Activated CD4-positive, alpha-beta T cell treated with anti-CD3 and anti-CD28 coated beads, Interleukin-2, amount 50 U/mL, for 24 hours (primary cell): ENCODE measurements at places on chromosomes 3 and 15.

- no peak for DNase-seq
Measured at GRCh38 chr15:93866948-93867347, 364.4 kb upstream of the MCTP2 start.

- DNase-seq, result no peak
Measured at GRCh38 chr3:31433679-31433992, 99.1 kb upstream of the STT3B start.

GRCh38 chr3:170656284-170656683 is 70.4 kb upstream of the SLC7A14 start:
- DNase-seq, result no peak

DNA sequence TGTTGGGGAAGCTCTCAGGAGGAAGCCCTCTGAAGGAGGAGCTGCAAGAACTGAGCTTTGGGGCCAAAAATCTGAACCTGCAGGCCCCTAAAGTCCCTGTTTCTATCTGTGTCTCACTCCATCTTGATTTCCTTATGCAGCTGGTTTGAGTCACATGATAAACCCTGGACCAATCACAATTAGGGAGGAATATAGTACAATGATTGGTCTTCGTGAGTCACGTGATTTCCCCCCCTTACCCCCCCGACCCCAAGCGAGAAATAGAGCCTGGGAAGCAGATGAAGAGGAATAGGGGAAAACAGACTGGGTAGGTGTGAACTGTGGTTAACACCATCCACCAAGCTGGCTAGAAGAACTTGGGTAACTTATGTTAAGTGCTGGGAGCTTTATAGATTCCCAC is 12.9 kb downstream of the CRABP1 start:
- no peak for DNase-seq

DNA sequence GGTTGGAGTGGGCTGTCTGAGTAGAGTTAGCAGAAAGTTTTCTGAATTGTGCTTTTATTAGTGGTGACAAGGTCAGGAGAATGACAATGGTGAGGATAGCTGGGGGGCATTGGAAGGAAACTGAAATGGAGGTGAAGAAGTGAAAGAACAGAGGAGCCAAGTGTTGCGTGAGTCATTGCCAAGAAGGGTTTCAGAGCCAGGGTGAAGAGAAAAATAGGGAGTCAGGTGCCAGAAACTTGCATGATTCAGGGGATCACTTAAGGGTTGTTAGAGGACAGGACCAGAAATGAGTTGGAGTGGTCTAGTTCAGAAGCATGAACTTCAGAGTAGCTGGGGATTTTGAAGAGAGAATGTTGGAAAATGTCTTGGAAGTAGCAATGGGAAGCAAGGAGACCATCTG is 86.0 kb upstream of the GALNT15 start:
- no peak for DNase-seq

GRCh38 chr3:134236505-134237170 is 14.0 kb downstream of the RYK start:
- DNase-seq, result no peak

DNA sequence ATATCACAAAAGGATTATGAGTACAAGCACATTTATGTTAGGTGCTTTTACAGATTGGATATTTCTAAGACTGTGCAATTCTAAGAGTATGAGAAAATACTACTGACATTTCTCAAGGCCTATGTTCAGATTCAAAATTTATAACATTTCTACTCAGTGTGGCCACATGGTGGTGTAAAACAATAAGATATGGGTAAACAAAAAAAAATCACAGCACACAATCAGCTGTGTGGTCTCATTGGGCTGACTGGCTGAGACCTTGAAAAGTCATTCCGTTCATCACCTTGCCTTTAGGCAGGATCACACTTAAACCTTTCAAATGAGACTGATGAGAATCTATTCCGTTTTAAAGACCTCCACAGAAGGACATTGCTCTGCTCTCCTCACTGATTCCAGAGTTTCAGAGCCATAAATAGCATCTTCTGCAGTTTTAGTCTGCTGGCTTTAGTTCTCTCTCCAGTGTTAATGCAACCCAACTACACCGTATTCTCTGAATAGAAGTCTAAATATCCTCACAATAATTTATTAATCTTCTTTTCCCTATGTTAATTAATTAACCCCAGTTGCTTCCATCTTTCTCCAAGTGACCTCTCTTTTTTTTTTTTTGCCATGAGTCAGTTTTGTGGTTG is 158.2 kb downstream of the SPATA16 start:
- no peak for DNase-seq

DNA sequence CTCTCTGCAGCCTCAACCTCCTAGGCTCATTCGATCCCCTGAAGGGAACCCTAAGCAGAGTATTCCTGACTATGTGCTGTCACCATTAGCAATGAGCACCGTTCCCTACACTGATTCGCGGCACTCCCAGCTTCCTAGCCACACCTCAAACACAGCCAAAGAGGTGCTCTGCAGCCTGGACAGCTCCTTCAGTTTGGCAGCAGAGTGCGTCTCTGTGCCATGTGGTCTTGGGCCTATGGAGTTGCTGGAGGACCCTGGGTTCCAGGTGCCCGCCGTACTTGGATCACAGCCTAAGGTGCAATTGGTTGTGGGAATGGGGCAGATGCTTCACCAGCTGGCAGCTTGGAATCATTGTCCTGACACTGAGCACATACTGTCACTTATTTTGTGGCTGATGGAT is 17.3 kb upstream of the IL12A start:
- no peak for DNase-seq

- no peak for DNase-seq
Measured at GRCh38 chr15:41483519-41483918, 10.2 kb upstream of the ITPKA start.

DNA sequence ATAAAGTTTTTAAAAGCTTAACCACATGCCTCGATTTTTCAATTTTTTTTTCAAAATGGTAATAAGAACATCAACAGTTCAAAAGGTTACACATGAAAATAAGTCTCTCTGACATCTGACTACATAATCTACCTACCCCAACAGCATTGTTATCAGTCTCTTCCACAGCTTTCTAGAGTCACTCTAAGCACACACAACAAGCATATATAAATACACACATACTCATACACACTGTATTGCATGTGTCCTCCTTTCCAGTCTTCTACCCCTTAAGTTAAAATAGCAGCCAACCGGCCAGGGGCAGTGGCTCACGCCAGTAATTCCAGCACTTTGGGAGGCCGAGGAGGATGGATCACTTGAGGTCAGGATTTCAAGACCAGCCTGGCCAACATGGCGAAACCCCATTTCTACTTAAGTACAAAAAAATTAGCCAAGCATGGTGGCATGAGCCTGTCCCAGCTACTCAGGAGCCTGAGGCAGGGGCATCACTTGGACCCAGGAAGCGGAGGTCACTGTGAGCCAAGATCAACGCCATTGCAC is 12.2 kb downstream of the TBL1XR1 start:
- no peak for DNase-seq

DNA sequence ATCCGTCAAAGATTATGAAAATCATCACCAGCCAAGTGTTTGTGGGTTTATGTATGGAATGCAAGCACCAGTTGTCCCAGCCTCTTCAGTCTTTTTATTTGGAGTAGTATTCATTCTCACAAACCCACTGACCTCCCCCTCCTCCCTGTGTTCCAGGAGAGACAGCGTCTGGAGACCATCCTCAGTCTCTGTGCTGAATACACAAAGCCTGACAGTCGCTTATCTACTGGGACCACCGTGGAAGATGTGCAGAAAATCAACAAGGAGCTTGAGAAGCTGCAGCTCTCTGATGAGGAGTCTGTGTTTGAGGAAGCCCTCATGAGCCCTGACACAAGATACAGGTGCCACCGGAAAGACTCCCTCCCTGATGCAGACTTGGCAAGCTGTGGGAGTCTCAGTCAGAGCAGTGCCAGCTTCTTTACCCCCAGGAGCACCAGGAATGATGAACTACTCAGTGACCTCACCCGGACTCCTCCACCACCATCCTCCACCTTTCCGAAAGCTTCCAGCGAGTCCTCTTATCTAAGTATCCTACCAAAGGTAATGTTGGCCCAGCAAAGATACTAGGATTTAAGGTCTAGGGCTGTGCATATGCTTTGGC is 54.2 kb downstream of the PHLDB2 start:
- no peak for DNase-seq
